ENCODE measurements at places on chromosomes 2 and 18.

DNA sequence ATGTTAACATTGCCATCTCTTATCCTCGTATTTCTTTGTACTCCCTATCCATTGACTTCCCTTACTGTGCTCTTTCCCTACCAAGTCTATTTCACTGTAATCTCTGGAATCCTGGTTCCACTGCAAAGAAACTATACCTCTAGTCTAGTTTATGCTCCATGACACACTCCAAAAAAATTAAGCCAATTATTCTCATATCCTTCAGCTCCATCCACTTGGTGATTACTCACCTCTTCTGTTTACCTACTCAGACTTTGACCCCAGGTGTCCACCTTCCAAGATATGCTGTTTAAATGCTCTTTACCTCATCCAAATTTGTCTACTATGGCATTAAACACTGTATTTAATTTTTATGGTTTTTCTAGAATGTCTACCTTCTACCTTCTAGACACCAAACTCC is 137.9 kb downstream of the ATAD2B start:
- DNase-seq: no peak

DNA sequence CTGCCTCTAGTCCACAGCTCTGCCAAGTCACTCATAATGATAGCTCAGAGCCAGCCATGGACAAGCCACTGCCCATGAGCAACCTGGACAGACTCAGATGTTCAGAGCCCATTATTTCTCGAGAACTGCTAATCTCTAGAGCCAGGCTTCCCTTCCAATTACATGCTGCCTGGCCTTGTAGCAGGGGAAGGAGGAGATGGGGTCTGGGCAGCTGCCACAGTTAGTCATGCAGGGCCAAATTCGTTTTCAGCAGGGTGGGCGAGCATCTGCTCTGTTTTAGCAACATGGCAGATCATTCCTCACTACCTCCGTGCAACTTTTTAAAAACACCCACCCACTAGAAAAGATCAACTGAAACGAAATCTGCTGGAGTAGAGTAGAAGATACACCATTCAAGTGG is 141.8 kb downstream of the MYO5B start:
- DNase-seq: no peak

GRCh38 chr18:12783524-12783923 is 80.7 kb downstream of the PSMG2 start:
- DNase-seq: no peak

- peak; percentile 77 for DNase-seq
These were observed 287.1 kb upstream of the ATP5MC3 start for GRCh38 chr2:175468431-175469098.

DNA sequence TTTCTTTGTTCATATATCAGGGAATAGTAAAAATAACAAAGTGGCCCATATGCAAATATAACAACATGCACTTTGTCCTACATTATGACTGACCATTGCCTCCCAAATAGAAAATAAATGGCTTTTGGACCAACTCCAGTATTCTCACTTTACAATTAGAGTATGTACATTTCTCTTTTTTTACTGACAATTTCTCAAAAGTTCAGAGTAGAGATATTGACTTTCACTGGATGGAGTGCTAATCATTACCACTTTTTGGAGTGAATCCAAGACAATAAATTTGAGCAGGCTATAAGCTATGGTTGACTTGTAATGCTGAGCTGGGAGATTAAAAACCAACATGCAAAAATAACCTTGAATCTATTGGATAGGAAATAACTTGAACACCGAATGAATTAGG is 987.4 kb downstream of the SUCLG1 start:
- no peak for DNase-seq

DNA sequence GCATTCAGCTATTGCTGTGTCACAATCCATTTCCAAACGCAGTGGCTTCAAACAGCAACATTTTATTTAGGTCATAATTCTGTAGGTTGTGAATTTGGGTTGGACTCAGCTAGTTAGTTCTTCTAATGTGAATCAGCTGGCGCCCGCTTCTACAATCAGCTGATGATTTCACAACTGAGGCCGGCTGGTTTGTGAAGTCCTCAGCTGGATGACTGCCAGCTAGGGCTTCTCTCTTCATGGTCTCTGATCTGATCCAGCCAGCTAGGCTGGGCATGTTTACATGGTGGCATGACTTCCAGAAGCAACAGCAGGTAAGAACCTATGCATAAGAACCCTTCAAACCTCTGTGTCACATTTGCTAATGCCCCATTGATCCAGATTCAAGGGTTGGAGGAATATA is 172.0 kb downstream of the SLC4A10 start:
- DNase-seq: no peak

- DNase-seq: no peak
These were observed 58.8 kb upstream of the FZD5 start for GRCh38 chr2:207828361-207829057.

DNA sequence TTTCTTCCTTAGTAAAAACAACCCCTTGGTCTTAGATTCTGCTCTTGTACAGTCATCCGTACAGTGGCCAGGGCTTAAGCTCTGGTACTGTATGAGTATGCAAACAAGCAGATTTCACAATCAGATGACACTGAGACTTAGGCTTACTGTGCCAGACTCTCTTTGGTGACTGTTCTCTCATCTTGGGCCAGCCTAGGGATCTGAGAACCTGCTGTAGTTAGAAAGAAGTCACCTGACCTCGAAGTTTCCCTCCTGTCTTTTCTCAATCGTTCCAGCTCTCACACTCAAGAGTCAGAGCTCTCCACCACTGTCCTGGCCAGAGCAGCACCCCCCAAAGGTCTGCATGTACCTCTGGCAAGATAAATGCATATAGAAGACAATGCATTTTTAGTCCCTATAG is 63.2 kb downstream of the ZEB2 start:
- no peak for DNase-seq

GRCh38 chr2:216936954-216937357 is 77.1 kb upstream of the TNP1 start:
- DNase-seq: no peak
